ENCODE measurements at places on chromosomes 16 and 17.

DNA sequence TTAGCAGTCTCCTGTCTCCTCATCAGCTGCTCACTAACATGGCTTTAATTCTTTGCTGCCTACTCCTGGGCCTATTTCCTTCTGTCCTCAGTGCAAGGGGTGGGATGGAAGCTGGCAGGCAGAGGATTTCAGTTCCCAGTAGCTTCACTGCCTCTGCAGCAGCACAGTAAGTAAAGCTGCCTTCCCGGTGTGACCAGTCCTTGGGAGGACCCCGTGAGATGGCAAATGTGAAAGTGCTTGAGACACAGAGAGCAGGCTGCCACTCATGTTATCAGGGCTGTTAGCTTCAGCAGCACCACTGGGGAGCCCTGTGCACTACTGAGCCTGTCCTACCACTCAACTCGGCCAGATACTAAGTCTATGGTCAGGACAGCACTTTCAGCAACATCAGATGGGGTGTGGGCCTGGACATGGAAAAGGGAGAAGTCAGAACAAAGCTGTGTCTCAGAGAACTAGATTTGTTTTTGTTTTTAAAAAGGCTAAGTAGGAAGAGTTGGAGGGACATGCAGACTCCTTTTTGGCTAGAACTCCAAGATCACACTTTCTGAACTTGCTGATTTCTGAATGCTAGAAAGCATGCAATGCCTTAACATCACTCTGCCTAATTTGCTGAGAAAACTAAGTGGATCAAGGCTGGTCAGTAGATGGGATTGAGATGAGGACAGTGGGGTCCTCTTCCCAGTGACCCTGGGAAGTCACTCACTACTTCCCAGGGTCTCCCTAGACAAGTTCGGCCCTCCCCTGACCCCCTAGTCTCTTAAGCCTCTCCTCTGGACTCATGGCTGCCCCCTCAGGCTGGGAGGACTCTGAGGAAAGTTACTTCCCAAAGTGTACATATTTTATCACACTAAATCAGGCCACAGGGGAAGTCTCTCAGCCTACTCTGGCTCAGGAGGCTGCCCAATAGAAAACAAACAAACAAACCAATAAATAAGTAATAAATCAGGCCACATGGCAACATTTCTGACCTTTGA lies 1.1 kb downstream of the ACSF2 start:
- peak; percentile 60 for DNase-seq

- DNase-seq = no peak
Measured at GRCh38 chr16:87938412-87938949, 2.2 kb upstream of the CA5A start.

DNA sequence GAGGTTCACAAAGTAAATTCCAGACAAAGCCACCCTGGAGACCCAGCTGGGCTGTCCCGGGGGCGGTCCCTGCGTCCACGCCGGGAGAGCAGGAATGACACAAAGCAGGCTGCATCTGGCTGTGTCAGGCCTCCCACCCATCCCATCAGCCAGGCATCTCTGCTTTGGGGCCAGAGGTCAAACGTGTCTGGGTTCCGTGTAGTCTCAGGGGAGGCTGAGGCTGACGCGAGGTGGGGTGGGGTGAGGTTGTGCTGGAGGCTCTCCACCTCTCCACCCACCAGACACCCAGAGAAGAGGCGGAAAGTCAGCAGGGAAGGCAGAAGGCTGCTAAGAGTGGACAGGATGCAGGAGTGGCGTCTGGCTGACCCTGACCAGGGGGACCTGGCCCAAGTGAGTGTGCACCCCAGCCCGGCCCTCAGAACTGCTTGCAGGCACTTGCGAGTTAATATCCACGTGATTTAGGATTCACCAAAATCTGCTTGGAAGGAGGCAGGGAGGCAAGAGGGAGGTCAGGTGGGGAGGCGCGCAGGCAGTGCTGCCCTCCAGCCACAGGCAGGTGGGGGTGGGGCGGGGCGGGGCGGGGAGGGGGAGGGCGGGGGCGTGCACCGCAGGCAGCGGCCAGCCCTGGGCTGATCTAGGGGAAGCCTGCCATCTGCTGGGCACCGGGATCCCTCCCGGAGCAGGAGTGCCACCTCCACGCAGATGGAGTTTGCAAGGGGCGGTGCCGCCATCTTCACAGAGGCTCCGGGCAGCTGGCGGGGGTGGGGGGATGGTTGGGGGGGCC lies 44.3 kb downstream of the TBC1D16 start:
- peak; percentile 91 for DNase-seq

DNA sequence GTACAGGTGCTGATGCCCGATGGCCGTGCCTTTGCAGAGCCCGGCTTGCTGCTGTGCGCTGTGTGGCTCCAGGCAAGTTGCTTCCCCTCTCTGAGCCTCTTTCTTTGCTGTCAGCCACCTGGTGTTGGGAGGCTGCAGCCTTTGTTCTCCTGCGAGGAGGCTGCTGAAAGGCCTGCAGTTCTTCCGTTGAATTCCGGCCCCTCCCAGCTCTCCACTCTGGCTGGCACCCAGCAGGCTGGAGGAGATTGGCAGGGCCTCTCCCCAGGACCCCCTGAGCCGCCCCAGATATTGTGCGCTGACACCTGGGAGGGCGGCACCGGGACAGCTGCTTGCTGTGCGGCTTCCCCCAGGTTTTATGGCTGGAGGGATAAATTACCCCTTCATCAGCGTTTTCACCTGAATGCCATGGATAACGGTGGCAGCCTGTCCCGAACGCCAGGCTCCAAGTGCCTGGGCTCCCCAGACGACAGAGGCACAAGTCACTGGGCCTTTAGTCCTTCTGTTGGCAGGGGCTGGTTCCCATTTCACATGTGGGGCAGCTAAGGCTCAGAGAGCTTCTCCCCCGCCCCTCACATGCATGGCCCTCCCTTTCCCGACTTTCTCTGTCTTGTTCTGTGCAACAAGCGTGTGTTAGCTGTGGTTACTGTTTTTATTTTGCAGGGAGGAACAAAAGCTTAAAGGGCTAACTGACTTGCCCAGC lies 35.1 kb upstream of the GSE1 start:
- DNase-seq = no peak

DNA sequence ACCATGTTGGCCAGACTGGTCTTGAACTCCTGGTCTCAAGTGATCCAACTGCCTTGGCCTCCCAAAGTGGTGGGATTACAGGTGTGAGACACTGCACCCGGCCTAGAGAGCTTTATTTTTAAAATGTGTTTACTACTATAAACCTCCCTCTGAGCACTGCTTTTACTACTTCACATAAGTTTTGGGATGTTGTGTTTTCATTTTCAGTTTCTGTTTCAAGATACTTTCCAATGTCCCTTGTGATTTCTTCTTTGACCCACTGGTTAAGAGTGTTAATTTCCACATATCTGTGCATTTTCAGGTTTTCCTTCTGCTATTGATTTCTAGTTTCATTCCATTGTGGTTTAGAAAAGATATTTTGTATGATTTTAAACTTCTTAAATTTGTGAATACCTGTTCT lies 74.4 kb downstream of the NETO2 start:
- no peak for DNase-seq

DNA sequence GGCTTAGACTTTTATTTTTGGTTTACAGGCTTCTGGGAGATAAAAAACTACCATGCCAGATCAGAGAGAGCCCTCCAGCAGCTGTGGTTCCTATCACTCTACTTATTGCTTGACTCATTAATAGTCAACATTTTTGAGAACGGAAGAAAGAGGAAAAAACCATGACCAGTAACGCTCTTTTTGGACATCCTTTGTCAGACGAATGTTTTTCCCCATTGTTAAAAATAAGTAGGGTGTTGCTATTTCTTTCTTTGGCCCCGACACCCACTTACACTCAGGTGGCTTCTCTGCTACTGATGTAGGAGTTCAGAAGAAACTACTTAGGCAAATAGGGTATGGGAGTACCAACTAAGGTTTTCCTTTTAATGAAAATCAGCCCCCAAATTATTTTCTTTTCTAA lies 27.5 kb downstream of the TVP23A start:
- DNase-seq = no peak

DNA sequence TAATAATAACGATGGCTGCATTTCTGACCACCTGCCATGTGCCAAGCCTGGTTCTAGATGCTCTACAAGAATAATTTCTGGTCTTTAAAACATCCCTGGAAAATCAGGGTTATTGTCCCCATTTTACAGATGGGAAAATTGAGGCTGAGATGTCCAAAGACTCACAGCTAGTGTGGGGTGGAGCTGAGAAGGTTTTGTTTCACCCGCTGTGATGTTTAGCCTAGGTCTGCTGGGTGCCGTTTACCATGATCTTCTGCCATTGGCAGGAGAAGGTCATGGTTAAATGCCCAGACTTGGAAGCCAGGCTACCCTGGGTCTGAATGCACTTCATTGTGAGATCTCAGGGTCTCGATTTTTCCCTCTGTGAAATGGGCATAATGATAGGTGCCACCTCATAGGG lies 159.1 kb upstream of the PLCG2 start:
- DNase-seq = no peak

- no peak for DNase-seq
Measured at GRCh38 chr16:82070656-82071369, 35.8 kb downstream of the HSD17B2 start.

- DNase-seq = no peak
Measured at GRCh38 chr16:75007443-75007842, 8.6 kb downstream of the ZNRF1 start.

DNA sequence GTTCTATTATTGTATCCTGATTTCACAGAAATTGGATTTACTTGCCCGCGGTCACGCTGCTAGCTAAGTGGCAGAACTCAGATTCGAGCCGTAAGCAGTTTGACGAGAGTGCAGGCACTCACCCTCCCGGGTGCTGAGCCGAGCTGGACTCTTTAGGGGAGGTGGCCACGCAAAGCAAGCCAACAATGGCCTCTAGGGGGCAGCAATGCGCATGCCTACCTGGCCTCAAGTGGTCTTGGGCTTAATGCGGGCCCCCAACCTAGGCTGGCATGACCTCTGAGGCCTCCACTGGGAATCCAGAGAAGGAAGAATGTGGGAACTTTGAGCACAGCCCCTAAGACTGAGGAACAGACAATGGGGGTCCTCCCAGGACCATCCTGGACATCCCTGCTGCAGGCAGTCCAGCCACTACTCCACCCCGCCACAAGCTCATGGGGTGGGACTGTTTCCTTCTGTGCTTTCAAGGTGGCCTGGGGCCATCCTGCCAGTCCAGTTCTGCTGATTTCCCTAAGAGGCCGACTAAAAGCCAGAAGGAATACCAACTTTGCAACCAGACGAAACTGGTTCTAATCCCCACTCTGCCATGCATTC lies 276.5 kb downstream of the XYLT1 start:
- peak; percentile 74 for DNase-seq

DNA sequence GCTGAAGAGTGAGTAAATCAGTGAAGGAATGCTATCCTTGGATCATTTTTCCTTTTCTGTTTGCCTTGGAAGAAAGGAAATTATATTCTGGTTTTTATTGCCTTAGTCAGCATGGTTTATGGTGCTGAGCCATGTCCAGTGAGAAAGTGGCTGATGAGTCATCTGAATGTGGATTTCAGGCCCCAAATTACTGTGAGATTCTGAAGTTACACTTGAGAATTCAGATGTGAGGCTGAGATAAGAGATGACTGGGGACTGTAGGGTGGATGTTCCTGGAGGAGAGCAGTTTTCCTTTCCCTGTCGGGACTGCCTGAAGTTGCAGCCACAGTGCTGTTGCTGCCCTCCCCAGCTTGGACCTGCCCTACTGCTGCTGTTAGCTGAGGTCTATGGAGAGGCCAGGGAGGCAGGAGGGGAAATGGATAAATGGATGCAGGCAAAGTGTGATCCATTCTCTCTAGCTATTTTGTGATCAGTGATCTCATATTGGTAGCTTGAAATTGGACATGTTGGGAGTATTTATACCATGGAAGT lies 4.2 kb upstream of the MAP3K14 start:
- no peak for DNase-seq

GRCh38 chr17:62774338-62774737 lies 33.8 kb downstream of the MARCHF10 start:
- no peak for DNase-seq

DNA sequence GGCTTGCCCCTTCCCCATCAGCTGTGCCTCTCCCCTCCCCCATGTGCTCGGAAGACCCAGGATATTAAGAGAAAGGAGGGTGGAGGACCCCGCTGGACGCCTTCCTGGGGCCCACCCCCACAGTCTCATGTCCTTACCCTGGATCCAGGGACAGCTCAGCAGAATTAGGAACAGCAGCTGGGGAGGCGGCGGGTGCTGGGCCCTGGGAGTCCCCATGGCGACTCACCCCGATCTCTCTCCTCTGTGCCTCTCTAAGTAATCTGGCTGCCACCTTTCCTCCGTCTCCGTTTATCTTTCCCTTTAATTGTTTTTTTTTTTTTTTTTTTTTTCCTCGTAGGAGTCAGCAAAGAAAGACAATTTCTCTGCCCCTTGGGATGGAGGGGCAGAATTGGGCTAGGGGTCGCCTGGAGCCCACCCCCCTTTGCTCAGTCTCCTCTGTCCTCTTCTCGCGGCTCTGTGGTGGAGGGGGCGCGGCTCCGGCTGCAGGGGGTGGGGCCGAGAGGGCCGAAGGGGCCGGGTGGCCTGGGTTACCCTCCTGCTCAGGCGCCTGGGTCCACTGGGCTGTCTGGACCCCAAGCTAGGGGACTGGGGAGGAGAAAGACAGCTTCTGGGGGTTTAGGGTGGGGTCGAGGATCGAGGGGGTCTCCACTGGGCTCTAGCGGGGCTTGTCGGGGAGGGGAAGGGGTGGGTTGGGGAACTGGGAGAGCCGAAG lies 390 bp downstream of the SEZ6L2 start:
- DNase-seq = peak; percentile 57

- DNase-seq = peak; percentile 87
Measured at GRCh38 chr16:76653390-76654026, 376.3 kb downstream of the CNTNAP4 start.

DNA sequence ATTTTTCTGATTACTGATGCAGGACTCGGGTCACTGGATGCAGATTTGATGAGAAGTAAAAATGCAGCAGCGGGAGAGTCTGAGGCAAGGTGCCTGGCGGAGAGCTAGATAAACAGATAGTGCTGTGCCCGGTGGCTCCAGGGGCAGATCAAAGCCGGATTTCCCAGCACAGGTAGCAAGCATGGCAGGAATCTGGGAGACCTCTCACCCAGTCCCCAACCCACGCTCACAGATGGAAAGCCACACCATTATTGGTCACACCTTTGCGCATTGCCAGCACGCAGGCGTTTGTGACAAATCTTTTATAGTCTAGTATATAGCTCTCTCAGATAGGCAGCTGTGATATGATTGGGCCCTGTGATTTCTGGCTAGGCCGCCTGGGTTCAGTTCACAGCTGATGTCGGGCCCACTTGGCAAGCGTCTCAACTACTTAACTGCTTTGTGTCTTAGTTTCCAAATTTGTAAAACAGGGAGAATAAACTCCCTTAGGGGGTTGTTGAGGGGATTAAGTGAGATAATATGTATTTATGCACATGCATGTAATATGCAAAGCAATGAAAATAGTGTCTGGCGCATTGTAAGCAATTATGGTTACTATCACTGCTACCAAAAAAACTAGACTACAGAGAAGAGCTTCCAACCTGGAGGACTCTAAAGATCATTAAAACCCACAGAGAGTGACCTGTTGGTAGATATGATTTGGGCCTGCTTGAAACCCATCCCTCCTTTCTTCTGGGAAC lies 42.0 kb upstream of the NFAT5 start:
- no peak for DNase-seq
